ENCODE measurements at places on chromosomes 1 and 21.

DNA sequence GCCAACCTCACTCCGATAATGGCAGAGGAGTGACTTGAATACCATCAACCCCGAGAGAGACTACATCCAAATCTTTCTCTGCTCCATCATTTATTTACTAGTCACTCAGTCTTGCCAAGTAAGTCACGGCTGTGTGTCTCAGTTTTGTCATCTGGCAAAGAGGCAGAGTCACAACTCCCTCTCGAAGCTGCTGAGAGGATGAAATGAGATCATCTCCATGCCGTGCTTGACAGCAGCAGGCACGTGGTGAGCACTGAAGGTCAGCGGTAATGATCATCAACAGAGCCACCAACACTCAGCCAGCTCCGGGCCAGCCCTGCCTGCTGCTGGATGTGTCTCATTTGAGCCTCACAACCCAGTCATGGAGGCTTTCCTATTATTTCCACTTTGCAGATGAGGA is 19.9 kb downstream of the ALDH4A1 start:
- DNase-seq: no peak

GRCh38 chr1:54795356-54795665 is 5.8 kb downstream of the TTC22 start:
- peak; percentile 68 for DNase-seq

DNA sequence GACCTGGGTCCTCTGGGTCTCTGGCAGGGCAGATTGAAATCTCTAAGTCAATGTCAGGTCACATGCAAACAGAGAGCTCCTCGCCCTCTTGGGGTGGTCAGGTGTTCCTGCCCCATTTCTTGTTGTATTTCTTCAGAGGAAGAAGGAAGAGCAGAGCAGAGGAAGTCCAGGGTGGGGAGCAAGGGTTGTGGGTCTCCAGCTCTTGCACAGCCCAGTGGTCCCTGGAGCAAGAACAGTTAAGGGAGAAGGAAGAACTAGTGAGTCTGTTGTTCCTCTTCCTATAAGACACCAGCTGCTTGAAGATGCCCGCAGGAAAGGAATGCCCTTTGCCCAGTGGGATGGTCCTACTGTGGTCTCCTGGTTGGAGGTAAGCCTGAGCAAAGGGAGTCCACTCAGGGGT is 26.3 kb downstream of the MYOG start:
- no peak for DNase-seq

- peak; percentile 22 for DNase-seq
Observed at GRCh38 chr1:117565745-117566455, 39.9 kb upstream of the TENT5C start.

GRCh38 chr1:92123868-92124267 is 43.7 kb downstream of the BTBD8 start:
- DNase-seq: no peak

- no peak for DNase-seq
Observed at GRCh38 chr1:87812871-87813577, 484.3 kb downstream of the LMO4 start.

- no peak for DNase-seq
Observed at GRCh38 chr1:86137436-86137835, 19.1 kb downstream of the COL24A1 start.

GRCh38 chr1:234897754-234898454 is 230.7 kb downstream of the TOMM20 start:
- no peak for DNase-seq

GRCh38 chr1:225482421-225482950 is 54.6 kb upstream of the LBR start:
- no peak for DNase-seq

GRCh38 chr1:172089768-172090510 is 248.6 kb downstream of the DNM3 start:
- peak; percentile 38 for DNase-seq

- DNase-seq: no peak
Observed at GRCh38 chr1:37453647-37454046, 20.7 kb upstream of the ZC3H12A start.

DNA sequence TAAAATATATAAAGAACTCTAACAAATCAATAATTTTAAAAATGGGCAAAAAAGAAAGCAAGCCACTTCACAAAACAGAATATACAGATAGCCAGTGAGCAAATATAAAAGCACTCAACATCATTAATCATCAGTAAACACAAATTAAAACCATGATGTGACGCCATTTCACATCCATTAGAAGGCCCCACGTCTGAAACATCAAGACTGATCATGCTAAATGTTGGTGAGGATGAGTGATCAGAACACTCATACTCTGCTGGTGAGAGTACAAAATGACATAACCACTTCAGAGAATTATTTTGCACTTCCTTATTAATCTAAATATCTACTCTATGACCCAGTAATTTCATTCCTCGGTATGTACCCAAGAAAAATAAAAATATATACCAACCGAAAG is 512.2 kb upstream of the NR5A2 start:
- DNase-seq: no peak

DNA sequence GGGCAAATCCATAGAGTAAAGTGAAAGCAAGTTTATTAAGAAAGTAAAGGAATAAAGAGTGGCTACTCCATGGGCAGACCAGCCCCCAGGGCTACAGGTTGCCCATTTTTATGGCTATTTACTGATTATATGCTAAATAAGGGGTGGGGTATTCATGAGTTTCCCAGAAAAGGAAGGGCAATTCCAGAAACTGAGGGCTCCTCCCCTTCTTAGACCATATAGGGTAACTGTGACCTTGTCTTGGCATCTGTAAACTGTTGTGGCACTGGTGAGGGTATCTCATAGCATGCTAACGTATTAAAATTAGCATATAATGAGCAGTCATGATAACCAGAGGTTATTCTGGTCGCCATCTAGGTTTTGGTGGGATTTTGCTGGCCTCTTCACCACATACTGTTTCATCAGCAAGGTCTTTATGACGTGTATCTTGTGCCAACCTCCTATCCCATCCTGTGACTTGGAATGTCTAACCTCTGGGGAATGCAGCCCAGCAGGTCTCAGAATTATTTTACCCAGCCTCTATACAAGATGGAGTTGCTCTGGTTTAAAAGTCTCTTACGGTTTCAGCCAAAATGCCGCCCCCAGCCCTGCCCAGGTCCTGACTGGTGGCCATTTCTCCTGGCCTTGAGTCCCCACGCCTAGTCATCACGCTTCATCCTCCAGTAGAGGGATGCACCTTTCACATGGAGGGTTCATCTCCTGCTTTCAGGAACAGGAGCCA is 982 bp upstream of the TRIM17 start:
- no peak for DNase-seq

DNA sequence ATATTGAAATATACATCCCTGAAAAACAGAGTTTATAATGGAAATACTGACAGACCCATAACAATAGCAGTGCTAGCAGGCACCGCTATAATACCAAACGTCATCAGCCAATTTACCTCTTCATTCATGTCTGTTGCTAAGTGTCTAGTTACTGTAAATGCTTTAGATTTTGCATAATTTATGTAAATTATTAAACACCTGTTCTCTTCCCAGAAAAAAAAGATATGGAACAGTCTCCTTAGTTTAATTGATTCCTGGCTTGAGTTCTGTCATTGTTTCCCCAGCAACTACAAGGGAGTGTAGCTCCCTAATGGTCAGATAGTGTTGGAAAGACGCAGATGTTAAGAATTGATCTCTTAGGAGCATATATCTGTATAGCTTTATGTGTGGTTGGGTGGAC is 817.9 kb upstream of the ADGRL2 start:
- no peak for DNase-seq

- no peak for DNase-seq
Observed at GRCh38 chr1:151542710-151543129, 2.6 kb downstream of the TUFT1 start.

GRCh38 chr21:26169061-26169610 is 1.4 kb downstream of the APP start:
- peak; percentile 67 for DNase-seq

GRCh38 chr1:15442119-15442518 is 3.9 kb downstream of the CTRC start:
- DNase-seq: no peak

GRCh38 chr1:154943649-154944400 is 7.3 kb upstream of the PMVK start:
- DNase-seq: peak; percentile 91

DNA sequence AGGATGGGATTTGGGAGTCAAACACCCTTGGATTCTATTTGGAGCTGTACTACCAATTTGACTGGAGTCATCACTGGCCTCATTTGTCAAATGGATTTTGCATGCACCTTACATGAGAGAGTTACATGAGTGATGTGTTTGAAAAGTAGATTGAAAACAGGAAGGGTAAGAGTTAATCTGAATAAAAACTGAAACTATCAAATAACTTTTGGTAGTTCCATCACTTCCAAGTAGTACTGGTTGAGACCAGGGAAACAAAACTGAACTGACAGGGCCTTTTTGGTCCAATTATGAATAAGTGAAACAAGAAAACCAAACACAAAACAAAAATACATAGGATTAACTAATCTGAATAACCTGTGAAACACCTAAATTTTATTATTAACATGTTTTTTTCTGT is 30.2 kb downstream of the NUCKS1 start:
- DNase-seq: no peak

GRCh38 chr1:115302390-115302961 is 35.6 kb downstream of the NGF start:
- DNase-seq: no peak

- DNase-seq: no peak
Observed at GRCh38 chr1:228989992-228990827, 254.9 kb downstream of the RHOU start.

GRCh38 chr1:11645670-11646265 is 8.5 kb downstream of the FBXO2 start:
- DNase-seq: peak; percentile 86

DNA sequence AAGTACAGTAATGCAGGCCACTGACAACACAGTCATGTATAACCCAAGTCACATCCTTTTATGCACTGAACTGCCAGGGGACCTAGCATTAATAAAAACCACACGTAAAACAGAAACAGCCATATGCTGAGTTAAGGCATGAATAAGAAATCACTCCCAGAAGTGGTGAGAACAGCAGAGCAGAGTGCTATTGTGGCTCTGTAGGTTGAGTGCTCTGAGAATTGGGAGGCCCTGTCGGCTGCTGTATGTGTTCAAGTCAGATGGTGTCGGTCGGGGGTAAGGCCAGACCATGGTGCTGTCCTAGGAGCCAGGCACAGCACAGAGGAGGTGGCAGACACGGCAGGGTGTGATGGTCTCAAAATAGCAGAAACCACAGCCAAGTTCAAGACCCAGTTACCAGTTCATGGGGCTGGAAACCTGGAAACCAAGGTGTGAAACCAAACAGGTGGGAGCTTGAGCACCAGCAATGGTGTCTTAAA is 126.6 kb upstream of the COA6 start:
- no peak for DNase-seq

- DNase-seq: no peak
Observed at GRCh38 chr1:25641931-25642573, 25.5 kb downstream of the MAN1C1 start.

All from H7 (cell line).